Fibroblast of villous mesenchyme (primary cell): ENCODE measurements at places on chromosomes 12 and 14.

GRCh38 chr12:127060310-127060847 is 1206.6 kb upstream of the TMEM132C start:
- peak; percentile 12 for DNase-seq

DNA sequence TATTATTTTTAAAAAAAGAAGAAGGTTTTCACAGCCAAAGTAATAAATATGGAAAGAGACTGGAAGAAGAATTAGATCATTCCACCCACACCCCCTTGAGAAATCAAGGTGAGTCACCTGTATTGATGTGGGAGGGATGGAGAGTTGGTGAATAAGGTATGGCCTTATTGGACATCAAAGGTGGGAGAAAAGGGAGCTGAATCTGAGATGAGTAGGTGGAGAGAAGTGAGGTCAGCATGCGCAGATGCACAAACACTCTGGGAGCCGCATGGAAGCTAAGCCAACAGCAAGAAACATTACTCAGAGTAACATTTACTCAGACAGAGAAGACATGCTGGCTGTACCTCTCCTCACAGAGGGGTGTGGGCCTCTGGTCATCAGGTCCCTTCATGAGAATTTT is 113.1 kb upstream of the FOXG1 start:
- DNase-seq, result no peak

- peak; percentile 68 for DNase-seq
These were observed 22.5 kb upstream of the NKX2-8 start for GRCh38 chr14:36604757-36605505.

- no peak for DNase-seq
These were observed 37.9 kb downstream of the RAD9B start for GRCh38 chr12:110540048-110540447.

- peak; percentile 84 for DNase-seq
These were observed 120.2 kb upstream of the DNM1L start for GRCh38 chr12:32558903-32559302.

DNA sequence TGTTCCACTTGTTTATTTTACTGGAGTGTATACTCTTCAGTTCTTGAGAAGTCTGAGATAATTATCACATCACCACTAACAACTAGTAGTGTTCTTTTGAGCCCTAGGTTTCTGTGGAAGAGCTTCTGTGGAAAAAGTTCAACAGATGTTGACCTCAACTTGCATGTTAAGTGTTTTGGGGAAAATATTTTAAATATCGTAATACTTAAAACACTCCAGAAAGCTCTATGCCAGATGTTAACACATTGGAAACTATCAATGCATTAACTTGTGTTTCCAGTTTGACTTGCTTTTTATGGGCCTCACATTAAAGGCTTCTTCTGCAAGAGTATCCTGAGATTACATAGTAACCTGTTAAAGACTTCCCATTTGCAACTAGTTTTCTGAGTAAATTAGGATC is 173.1 kb downstream of the DUSP6 start:
- peak; percentile 89 for DNase-seq

DNA sequence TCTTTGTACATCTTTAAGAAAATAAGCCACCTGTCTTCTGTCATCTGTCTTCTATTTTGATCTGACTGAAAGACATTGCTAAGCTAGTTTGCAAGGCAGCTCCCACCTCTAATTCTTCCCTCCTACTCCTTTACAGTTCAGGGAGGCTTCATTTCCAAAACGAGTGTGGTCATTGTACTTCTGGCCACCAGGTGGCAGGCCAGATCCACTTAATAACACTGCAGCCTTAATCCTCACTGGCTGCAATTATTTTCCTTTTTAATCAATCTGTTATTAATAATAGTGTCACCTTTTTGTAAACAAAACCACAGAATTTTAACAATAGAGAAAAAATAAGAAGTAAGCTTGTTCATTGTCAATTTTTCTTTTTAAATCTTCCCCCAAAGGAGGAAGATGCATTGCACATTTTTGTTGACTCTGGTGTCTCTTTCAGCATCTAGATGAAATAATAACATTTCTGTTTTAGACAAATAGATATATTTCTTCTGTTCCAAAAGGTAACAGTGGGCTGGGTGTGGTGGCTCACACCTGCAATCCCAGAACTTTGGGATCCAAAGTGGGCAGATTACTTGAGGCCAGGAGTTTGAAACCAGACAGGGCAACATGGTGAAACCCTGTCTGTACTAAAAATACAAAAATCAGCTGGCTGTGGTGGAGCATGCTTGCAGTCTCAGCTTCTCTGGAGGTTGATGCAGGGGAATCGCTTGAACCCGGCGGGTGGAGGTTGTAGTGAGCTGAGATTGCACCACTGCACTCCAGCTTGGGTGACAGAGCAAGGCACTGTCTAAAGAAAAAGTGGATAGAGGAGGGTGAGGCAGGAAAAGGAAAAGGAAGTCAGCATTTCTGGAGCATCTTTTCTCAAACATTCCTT is 23.3 kb downstream of the GABARAPL1 start:
- DNase-seq, result peak; percentile 59

- no peak for DNase-seq
These were observed 69.3 kb downstream of the FBXO34 start for GRCh38 chr14:55340482-55340881.

- DNase-seq, result no peak
These were observed 51.6 kb upstream of the RIC8B start for GRCh38 chr12:106722837-106723236.

GRCh38 chr14:91778217-91778616 is 46.3 kb upstream of the CATSPERB start:
- no peak for DNase-seq

DNA sequence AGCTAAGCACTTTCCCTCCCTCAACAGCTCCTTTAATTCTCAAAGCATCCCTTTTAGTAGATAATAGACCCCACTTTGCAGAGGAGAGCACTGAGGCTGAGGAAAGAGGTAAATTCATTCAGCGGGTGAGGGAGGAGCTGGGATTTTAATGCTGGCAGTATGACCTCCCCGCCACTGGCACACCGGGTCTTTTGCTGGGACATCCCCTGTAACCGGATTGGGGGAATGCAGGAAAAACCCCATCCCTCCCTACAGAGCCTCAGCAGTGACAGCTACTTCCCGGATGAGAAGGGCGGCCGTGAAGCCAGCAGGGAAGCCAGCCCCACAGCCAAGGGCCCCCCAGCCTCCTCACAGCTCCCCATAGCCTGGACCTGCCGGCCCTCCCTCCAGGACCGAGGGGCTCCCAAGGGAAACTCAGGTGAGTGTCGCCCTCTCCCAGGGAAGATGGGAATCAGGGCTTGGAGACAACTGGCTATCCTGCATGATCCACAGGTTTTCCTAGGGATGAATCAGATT is 12.1 kb downstream of the ZBTB39 start:
- DNase-seq, result no peak

GRCh38 chr12:132133952-132134652 is 10.0 kb downstream of the DDX51 start:
- DNase-seq, result no peak

DNA sequence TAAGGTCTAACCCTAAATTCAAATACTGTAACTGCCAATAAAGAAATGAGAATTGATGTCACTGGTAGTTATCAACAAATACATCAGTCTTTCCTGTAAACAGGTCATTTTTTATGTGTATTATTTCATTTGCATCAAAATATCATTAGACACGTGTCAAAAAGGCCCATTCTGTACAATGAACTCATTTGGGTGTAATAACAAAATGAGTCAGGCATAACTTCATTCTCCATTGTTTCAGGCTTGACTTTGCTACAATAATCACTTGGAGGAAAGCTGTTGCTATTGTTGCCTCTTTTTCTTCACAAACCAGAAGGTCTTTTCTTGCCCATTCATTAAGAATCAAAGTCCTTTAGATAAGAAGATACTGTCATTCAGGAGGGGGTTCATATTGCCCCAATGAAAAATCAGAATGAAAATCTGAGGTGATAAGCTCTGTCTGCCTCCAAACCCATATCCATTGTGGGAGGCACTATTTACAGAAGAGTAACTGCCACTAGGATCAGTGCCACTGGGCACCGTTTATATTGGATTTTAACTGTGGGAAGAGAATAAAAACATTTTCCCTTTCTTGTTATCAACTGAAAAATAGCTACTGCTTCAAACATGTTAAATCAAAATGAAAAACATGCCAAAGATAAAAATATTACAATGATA is 10.1 kb downstream of the ENTPD5 start:
- DNase-seq, result no peak

GRCh38 chr12:79063258-79063657 is 198.7 kb downstream of the SYT1 start:
- no peak for DNase-seq

- no peak for DNase-seq
These were observed 71.4 kb upstream of the POC1B start for GRCh38 chr12:89597210-89597609.

GRCh38 chr12:126855768-126856167 is 1411.2 kb upstream of the TMEM132C start:
- no peak for DNase-seq

- DNase-seq, result no peak
These were observed 31.4 kb downstream of the MAP1LC3B2 start for GRCh38 chr12:116590561-116590960.

GRCh38 chr14:22865424-22866405 is 5.8 kb upstream of the LRP10 start:
- peak; percentile 34 for DNase-seq

DNA sequence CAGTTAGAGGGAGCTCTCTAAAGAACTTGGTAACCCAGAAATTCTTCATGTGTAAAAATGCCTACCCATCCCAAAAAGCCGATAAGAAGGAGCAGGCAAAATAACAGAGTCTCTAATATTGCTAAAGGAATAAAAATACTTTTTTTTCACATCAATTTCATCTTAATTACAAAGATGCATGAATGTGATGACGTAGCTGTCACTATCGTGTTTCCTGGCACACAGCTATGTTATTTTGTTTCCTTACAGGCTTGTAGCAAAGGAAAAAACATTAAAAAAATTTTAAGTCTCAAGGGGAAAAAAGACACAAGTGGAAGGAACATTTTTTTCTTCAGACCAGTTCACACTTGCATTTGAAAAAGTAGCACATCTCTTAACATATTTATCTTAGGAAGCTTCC is 10.3 kb upstream of the LGALS3 start:
- DNase-seq, result no peak

- no peak for DNase-seq
These were observed 155.0 kb downstream of the PAWR start for GRCh38 chr12:79535751-79536150.

DNA sequence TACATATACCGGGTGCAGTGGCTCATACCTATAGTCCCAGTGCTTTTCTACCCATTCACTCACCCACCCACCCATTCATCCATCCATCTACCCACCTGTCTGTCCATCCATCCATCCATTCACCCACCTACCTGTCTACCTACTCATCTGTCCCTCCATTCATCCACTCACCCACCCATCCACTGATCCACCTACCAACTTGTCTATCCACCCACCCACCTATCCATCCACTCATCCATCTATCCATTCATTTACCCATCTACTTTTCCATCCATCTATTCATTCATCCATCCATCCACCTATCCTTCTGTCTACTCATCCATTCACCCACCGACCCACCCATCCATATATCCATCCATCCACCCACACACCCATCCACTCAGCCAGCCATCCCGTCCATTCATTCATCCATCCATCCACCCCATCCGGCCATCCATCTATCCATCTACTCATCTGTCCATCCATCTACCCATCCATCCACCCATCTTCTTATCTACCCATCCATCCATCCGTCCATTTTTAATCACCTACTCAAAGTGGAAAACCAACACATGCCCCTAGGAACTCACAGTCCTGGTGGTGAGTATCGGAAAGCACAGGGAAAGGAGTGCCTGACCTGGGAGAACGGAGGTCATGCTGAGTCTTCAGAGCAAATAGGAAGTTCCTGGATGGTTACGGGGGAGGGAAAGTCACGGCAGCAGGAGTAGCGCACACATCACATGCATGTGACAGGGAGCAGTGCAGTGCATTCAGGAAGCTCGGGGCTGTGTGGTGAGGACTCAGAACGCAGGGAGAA is 20.0 kb downstream of the DDX51 start:
- DNase-seq, result no peak

- DNase-seq, result no peak
These were observed 138.8 kb downstream of the CALM1 start for GRCh38 chr14:90535556-90536090.

DNA sequence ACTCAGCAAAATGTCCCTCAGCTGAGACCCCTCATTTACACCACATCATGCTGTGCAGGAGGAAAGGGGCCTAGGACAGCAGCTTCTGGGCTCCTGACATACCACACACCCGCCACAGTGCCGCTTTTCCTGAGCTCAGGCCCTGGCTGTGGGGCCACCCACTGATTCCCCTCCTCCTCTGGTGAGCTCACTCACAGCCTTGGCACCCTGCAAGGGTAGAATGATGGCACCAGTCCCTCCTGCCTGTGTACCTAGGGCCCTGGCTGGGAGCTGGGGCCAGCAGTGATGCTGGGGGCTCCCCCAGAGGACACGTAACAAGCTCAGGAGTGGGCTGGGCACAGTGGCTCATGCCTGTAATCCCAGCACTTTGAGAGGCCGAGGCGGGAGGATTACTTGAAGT is 44.4 kb downstream of the PLEKHD1 start:
- DNase-seq, result no peak

- DNase-seq, result no peak
These were observed 88.4 kb downstream of the CAND1 start for GRCh38 chr12:67357376-67358125.

GRCh38 chr12:31019561-31019960 is 54.1 kb upstream of the DDX11 start:
- DNase-seq, result no peak

- DNase-seq, result peak; percentile 9
These were observed 193.9 kb upstream of the PLXNC1 start for GRCh38 chr12:93954166-93955112.

GRCh38 chr14:72443991-72444441 is 449.9 kb downstream of the DPF3 start:
- no peak for DNase-seq

- no peak for DNase-seq
These were observed 77.2 kb downstream of the NTF3 start for GRCh38 chr12:5509102-5509501.

DNA sequence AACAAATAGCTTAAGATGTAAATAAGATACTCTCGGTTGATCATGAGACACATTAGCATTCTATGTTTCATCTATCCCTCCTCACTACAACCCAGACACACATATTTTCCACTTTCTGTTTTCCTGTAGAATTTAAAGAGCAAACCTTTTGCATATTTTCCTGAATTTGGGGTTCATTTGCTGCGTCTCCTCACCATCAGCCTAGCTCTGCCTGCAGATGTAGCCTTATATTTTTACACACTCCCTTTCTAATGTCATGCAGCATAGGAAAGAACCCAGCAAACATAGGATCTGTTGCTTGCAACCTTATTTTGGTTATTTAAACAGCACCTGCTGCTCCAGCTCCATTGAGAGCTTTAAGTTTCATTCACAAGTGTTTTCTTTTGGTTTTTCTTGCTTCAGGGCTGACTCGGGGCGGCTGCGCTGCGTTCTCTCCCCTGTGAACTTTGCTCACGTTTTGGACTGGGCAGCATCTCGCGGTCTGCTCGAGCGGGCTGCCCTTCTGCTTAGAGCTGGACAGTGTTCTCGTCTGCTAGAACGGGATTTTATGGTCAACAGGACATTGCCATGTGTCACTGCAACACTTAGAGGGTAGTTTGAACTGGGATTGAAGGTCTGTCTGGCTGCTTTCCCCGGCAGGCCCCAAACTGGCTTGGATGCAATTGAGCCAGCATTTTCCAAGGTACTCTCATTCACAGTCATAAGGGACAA is 57.8 kb upstream of the VRK1 start:
- no peak for DNase-seq
